Spinal cord (tissue), 10 donors: ENCODE measurements at places on chromosomes 7 and 10.

GRCh38 chr7:110564246-110564645 is 526.7 kb upstream of the LRRN3 start:
- H3K36me3 ChIP-seq: no peaks in the 10 kb centered on the region
- no peak overlapping the region for H3K27ac ChIP-seq
- DNase-seq: no peak
- no peak overlapping the region for H3K4me3 ChIP-seq

DNA sequence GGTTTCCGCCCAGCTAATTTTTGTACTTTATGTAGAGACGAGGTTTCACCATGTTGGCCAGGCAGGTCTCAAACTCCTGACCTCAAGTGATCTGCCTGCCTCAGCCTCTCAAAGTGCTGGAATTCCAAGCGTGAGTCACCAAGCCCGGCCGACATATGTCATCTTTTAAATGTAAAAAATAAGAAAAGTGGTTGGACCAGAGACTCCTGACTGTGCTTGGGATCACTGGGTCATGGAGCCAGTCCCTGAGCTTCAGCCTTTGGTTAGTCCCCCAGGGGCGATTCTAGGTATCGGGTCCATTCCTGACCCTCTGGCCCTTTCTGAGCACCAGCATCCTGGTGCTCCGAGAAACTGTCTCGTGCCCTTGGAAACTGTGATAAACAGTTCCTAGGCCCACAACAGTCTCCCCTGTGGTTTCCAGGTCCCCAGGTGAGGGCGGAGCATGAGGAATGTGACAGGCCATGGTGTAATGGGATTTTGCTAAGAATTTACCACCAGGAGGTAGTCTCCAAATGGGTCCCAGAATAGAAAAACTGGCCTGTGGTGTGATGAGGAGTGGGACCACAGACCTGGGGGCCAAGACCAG is 32.8 kb downstream of the UBTD1 start:
- H3K36me3 ChIP-seq: peaks cover 3% of the 10 kb centered on the region
- H3K27me3 ChIP-seq: no peaks in the 10 kb centered on the region
- DNase-seq: no peak
- no peak overlapping the region for H3K27ac ChIP-seq

GRCh38 chr10:94644352-94644751 is 39.2 kb upstream of the CYP2C18 start:
- H3K36me3 ChIP-seq: no peaks in the 10 kb centered on the region
- H3K27me3 ChIP-seq: no peaks in the 10 kb centered on the region
- H3K27ac ChIP-seq: no peak overlapping the region
- no peak for DNase-seq
- H3K4me3 ChIP-seq: no peak overlapping the region

DNA sequence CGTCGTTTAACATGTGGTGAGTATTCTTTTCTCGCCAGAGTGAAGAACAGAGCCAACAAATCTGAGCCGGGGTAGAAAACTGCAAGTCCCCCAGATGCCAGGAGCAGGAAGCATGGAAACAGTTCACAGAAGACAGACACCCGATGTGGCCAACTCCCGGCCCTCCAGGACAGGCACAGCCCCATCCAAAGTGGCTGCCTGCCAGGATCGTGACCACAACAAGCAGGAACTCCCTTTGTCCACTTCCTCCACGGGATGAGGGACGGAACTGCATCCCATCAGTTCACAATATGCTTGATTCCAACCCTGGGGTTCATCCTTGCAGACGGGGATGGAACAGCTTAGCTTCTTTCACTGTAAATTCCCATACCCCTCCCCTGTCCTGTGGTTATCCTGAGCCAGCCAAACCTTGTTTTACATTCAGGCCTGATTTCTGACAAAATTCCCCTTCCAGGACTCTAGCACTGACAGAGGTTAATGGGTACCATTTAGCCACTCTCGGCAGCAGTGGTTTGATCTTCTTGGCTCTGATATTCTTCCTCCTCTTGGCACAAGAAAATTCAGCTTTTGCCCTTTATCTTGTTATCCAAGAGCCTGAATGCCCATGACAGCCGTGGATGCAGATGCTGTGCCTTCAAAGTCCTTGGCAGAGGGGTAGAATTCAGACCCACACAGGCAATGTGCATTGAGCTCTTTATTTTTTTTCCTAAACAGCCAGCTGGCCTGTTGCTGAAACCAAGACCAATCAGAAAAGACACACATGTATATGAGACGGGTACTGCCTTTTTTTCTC is 105.5 kb upstream of the FAM204A start:
- peak overlapping the region; percentile 57 for H3K27ac ChIP-seq
- H3K4me3 ChIP-seq: no peak overlapping the region
- peaks cover 7% of the 10 kb centered on the region for H3K4me1 ChIP-seq
- H3K27me3 ChIP-seq: peaks cover 8% of the 10 kb centered on the region

DNA sequence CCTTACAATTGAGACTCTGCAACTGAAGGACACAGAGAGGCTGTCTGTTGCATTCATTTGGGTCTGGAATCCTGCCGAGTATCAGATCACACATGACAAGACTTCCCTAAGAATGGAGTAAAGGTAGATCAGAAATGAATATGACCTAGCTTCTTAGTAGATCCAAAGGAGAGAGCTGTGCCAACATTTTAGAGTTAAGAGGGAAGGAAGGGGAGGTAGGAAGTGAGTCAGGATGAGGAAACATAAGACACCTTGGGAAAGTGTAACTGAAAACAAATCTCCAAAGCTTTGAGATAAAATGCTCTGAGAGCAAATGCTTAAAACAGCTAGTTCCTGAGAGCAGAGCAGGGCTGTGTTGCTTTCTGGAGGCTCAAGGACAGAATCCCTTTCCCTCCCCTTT is 6.1 kb upstream of the SLC25A13 start:
- no peak for DNase-seq
- H3K36me3 ChIP-seq: no peaks in the 10 kb centered on the region

- peak; percentile 92 for DNase-seq
- H3K27ac ChIP-seq: no peak overlapping the region
- H3K4me1 ChIP-seq: no peaks in the 10 kb centered on the region
- no peaks in the 10 kb centered on the region for H3K36me3 ChIP-seq
- no peak overlapping the region for H3K4me3 ChIP-seq
- no peaks in the 10 kb centered on the region for H3K27me3 ChIP-seq
These were observed 1216.4 kb downstream of the CNTNAP2 start for GRCh38 chr7:147332988-147333387.

DNA sequence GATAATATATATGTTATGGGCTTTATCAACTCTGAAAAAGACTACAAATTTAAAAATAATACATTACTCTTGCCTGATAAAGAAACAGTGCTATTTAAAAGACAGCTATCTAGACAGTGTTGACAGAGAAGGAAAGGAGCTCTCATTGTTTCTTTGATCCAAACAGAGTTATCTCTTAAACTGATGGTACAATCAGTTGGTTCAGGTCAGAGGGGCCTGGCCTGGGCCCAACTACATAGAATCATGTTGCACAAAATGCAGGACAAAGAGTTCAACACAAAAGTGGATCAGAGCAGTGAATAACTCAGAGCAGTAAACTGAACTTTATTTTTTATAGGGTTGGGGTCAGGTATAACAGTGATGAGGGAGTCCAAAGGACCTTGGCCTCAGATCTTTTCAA is 33.8 kb upstream of the SEMA3D start:
- DNase-seq: no peak
- no peak overlapping the region for H3K27ac ChIP-seq
- H3K4me1 ChIP-seq: no peaks in the 10 kb centered on the region
- no peaks in the 10 kb centered on the region for H3K36me3 ChIP-seq
- H3K4me3 ChIP-seq: no peak overlapping the region
- H3K27me3 ChIP-seq: no peaks in the 10 kb centered on the region

DNA sequence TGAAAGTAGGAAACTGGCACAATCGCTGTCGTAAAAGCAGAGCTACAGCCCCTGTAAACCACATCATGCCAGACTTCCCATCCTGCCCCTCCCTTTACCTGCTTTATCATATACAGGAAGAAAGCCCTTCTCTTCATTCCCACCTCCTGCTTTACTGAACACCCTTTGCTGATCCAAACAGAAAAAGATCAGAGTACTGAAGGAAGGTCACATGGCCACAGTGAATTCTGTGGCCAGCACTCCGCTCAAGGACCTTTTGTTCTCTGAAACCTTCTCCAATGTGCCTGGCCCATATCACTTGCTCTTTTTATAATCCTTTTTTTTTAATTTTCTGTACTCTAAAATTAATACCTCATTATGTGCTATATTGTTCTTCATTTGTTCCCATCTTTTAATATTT is 108.8 kb upstream of the LRGUK start:
- no peak for DNase-seq
- no peak overlapping the region for H3K27ac ChIP-seq
- no peak overlapping the region for H3K4me3 ChIP-seq
- no peaks in the 10 kb centered on the region for H3K36me3 ChIP-seq
- H3K4me1 ChIP-seq: no peaks in the 10 kb centered on the region

DNA sequence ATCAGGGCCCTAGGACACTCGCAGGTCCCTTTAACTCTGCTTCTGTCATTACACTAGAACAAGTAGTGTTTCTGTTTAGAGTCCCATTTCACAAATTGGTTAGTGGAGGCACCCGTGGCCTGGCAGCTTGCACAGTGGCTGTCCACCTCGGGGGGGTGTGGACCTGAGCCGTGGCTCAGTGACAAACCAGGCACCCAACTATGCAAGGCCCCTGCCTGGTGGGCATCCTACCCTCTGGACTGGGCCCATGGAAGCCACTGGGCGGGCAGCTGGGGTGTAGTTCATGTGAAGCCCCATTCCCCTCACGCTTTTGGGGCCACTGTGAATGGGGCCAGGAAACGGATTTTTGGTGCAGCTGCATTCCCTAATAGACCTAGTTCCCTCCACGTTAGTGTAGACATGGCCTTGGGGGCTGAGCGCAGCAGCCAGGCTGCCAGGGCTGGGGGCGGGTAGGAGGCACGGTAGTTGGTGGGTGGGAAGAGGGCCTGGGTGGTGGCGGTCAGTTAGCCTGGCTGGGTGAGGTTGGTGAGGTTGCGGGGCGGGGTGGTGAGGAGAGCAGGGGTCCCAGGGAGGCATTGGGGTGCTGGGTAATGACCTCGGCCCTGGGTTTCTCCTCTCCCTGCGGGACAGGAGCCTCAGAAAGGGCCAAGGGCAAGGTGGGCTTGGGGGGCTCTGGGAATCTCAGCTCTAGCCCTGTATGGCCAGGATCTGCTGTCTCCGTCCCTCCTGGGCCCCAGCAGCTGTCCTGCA is 18.7 kb downstream of the ZNF316 start:
- peaks cover 10% of the 10 kb centered on the region for H3K4me1 ChIP-seq
- no peaks in the 10 kb centered on the region for H3K27me3 ChIP-seq
- H3K27ac ChIP-seq: no peak overlapping the region
- peaks cover 63% of the 10 kb centered on the region for H3K36me3 ChIP-seq

GRCh38 chr7:47816647-47817046 is 131.6 kb downstream of the PKD1L1 start:
- no peaks in the 10 kb centered on the region for H3K36me3 ChIP-seq
- peaks cover 19% of the 10 kb centered on the region for H3K4me1 ChIP-seq
- H3K27ac ChIP-seq: no peak overlapping the region
- no peak for DNase-seq
- H3K4me3 ChIP-seq: no peak overlapping the region

DNA sequence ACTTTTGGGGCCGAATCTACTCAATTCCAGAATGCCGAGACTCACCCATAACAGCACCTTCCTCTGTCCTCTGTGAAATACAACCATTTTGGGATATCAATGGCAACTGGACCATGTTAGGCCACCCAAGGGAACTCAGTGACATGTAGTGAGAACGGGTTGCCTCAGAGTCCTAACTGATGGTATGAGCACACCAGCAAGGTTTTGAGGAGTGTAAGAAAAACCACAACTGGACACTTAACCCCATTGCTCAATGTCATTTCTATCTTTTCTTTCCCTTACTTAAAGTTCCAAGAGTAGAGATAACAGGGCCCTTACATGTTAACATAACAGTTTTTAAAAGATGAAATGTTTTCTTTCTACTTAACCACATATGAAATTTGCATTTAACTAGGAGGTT is 67.1 kb downstream of the TNS3 start:
- peaks cover 39% of the 10 kb centered on the region for H3K4me1 ChIP-seq
- no peak overlapping the region for H3K4me3 ChIP-seq
- H3K36me3 ChIP-seq: peaks cover 8% of the 10 kb centered on the region
- no peak for DNase-seq

GRCh38 chr7:130945411-130945811 is 211.4 kb upstream of the KLF14 start:
- H3K36me3 ChIP-seq: no peaks in the 10 kb centered on the region
- no peak overlapping the region for H3K27ac ChIP-seq
- H3K4me1 ChIP-seq: no peaks in the 10 kb centered on the region
- DNase-seq: no peak
- H3K4me3 ChIP-seq: no peak overlapping the region

GRCh38 chr10:481628-482027 is 207.8 kb downstream of the DIP2C start:
- no peak for DNase-seq
- no peak overlapping the region for H3K27ac ChIP-seq
- H3K36me3 ChIP-seq: peaks cover 45% of the 10 kb centered on the region
- no peak overlapping the region for H3K4me3 ChIP-seq
- no peaks in the 10 kb centered on the region for H3K27me3 ChIP-seq

GRCh38 chr7:2141651-2142050 is 91.1 kb downstream of the MAD1L1 start:
- H3K4me3 ChIP-seq: no peak overlapping the region
- peaks cover 88% of the 10 kb centered on the region for H3K36me3 ChIP-seq
- H3K27me3 ChIP-seq: no peaks in the 10 kb centered on the region
- no peak overlapping the region for H3K27ac ChIP-seq
- no peak for DNase-seq

DNA sequence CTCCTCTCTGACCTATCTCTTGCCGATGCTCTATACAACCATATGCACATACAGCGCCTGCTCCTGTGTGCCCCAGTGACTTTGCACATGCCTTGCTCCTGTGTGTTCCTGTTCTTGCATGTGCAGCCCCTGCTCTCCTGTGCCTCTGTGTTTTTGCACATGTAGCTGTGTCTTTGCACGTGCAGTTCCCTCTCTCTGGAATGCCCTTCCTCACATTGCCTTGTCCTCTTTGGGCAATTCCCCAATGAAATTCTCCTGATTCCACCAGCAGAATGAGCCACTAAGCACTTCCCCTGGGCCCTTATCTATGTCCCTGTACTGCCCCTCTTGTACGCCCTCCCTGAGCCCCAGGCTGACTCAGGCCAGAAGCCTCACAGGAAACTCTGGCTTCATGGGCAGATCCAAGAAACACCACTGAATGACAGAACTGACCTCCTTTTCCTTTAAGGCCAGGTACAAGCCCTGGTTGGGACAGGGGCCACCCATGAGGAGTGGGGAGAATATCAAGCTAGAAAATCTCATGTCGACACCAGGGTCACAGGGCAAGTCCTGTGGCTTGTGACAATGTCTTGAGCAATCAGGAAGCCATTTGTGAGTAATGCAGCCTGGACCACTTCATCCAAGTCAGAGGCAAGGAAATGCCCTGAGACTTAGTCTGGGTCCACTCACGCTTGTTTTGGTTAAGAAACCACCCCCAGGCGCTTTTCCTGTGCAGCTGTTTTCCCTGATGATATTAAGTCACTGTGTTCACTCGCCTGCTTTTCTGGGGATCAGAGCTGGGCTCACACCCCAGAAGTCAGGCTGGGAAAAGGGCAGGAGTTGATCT is 1.9 kb upstream of the ARHGAP22 start:
- H3K27me3 ChIP-seq: peaks cover 8% of the 10 kb centered on the region
- peaks cover 21% of the 10 kb centered on the region for H3K4me1 ChIP-seq
- no peak for DNase-seq
- H3K27ac ChIP-seq: no peak overlapping the region
- no peak overlapping the region for H3K4me3 ChIP-seq

- no peak for DNase-seq
- H3K27ac ChIP-seq: no peak overlapping the region
- no peaks in the 10 kb centered on the region for H3K27me3 ChIP-seq
- no peak overlapping the region for H3K4me3 ChIP-seq
These were observed 208.1 kb upstream of the DKK1 start for GRCh38 chr10:52106011-52106410.
